Right atrium auricular region (tissue), 2 donors: ENCODE measurements at places on chromosomes 7 and 10. TPM values are rescaled to one million over a fixed set of nuclear protein-coding genes. Genes with fewer than 3 reads are reported as not detected.

DNA sequence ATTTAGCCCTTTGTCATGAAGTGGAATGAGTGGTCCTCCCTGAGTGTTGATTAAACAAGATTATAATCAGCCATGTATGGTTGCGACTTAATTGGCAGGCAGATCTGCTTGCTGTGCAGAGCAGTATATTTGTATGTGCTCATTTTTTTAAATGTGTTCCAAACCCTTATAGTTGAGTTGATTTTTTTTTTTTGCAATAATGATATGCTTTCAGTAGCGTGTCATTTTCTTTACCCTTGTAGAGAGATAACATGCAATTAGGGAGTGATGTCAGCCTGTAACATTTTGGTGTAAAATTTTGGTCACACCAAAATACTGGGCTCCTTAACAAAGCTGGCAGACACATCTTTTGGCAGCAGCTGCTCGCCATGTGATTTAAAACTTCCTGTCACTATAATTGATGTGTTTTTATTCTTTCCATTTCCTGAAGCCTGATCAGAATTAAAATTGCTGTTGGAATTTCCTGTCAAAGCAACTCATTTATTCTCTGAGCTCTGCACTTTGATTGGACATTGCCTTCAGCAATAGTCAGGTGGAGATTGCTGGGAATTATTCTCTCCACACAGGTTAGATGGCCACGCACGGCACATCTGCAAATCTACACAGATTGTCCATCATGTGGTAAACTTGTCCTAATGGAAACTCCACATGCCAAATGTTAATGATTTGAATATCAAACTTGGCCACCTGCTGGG lies 125.3 kb downstream of the DYNC1I1 start:
- no peaks in the 10 kb centered on the region for H3K27me3 ChIP-seq
- no peaks in the 10 kb centered on the region for H3K4me1 ChIP-seq
- H3K27ac ChIP-seq = no peak overlapping the region
- DNase-seq = no peak
- no peak overlapping the region for H3K4me3 ChIP-seq

GRCh38 chr7:84108787-84109186 lies 85.8 kb downstream of the SEMA3A start:
- H3K36me3 ChIP-seq = no peaks in the 10 kb centered on the region
- peaks cover 26% of the 10 kb centered on the region for H3K4me1 ChIP-seq
- H3K27ac ChIP-seq = no peak overlapping the region
- DNase-seq = no peak
- no peak overlapping the region for H3K4me3 ChIP-seq

DNA sequence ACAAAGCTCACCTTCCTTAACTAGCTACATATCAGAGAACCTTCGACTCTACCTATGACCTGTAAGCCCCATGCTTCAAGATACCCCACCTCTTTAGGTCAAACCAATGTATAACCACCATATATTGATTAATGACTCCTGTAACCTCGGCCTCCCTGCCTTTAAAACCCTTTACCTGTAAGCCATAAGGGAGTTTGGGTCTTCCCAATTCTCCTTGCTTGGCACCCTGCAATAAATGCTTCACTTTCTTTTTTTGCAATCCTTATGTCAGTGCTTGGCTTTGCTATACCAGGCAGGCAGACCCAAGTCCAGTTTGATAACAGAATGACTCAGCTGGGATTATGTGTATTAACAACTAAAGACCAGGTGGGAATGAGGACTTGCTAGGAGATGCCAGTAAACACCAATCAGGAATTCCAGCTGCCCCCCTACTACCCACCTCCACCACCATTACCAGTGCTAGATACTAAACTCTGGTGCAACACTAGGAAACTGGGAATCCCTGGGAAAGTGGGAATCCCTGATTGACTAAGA lies 22.0 kb upstream of the SLC35G1 start:
- DNase-seq = no peak
- H3K27me3 ChIP-seq = no peaks in the 10 kb centered on the region
- no peak overlapping the region for H3K4me3 ChIP-seq
- no peaks in the 10 kb centered on the region for H3K4me1 ChIP-seq
- H3K27ac ChIP-seq = no peak overlapping the region

GRCh38 chr7:130305433-130306042 lies 12.6 kb downstream of the CPA4 start:
- H3K27me3 ChIP-seq = no peaks in the 10 kb centered on the region
- no peaks in the 10 kb centered on the region for H3K36me3 ChIP-seq
- no peak overlapping the region for H3K27ac ChIP-seq
- no peak overlapping the region for H3K4me3 ChIP-seq
- DNase-seq = no peak

- H3K27me3 ChIP-seq = no peaks in the 10 kb centered on the region
- peaks cover 13% of the 10 kb centered on the region for H3K4me1 ChIP-seq
- H3K36me3 ChIP-seq = no peaks in the 10 kb centered on the region
Observed at GRCh38 chr7:74625446-74625845, 32.1 kb upstream of the GTF2I start.

PDZD7 gene
- total RNA-seq = 0.59 TPM

CYP2C19 gene
- not detected for total RNA-seq

EXOC6 gene
- total RNA-seq = 7.0 TPM

GRM3 gene
- total RNA-seq = not detected
